Fibroblast of lung (primary cell): ENCODE measurements at places on chromosomes 7 and 10. TPM values are rescaled to one million over a fixed set of nuclear protein-coding genes. Genes with fewer than 3 reads are reported as not detected.

DNA sequence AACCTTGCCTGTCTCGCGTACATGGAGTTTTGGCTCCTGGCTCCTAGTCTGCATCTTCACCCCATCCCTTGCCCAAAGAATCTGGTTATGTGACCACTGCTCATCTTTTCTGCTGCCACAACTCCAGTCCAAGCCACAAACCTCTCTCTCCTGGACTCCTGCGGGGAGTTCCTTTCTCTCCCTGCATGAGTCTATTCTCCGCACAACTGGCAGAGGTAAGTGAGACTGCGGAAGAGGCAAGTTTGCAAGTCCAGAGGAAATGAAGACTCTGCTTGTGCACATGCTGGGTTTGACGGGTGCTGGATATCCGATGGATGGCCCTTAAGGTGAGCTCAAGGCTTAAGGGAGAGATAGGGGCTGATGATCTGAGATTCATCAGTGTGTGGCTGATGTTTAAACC, 61.0 kb downstream of the TRUB1 start:
- DNase-seq, result no peak

DNA sequence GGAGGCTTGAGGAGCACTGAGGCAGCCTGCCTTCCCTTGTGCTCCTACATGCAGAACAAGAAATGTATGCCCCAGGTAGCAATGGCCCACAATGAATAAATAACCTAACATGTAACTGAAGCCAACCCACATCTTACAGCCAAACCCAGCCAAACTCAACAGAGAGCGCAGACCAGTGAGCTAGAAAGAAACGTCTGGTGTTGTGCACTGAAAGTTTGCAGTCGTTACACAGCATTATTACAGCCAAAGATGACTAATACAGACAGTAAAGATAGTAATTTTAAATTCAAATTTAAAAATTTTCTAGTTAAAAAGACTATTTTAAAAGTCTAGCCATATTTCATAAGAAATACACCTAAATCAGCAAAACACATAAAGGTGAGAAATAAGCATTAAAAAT, 11.2 kb downstream of the USP6NL start:
- no peak for DNase-seq

- DNase-seq, result no peak
Measured at GRCh38 chr7:158495786-158496185, 91.8 kb downstream of the PTPRN2 start.

GRCh38 chr7:106345421-106346166, 60.8 kb upstream of the NAMPT start:
- DNase-seq, result peak; percentile 58

- no peak for DNase-seq
Measured at GRCh38 chr7:47685151-47685550, 103.2 kb upstream of the TNS3 start.

- peak; percentile 4 for DNase-seq
Measured at GRCh38 chr10:36634916-36635315, 490.5 kb upstream of the ANKRD30A start.

DNA sequence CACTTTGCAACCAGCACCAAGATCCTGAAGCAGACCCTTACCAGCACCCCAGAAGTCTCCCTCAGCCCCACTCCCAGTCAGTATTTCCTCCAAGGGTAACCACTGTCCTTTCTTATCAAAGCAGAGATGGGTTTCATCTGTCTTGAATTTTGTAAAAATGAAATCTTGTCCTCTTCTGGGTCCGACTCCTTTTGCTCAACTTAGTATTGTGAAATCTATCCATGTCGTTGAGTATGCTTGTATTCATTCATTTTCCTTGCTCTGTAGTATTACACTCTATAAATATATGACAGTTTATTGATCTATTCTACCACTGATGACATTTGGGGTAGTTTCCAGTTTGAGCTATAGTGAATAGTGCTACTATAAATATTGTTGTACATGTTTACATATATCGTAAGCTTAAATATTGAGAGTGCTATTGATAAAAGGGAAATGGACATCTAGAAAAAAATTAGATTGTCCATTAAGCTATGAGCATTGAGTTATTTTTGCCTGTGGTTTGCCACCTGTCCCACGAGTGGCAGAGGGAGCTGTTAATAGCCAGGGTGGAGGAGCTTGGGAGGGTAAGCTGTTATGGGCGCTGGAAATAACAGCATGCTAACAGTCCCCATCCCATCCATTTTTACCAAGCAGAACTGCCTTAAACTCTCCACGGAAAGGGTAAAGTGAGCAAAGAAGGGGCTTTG, 36.5 kb downstream of the AIFM2 start:
- DNase-seq, result no peak

DNA sequence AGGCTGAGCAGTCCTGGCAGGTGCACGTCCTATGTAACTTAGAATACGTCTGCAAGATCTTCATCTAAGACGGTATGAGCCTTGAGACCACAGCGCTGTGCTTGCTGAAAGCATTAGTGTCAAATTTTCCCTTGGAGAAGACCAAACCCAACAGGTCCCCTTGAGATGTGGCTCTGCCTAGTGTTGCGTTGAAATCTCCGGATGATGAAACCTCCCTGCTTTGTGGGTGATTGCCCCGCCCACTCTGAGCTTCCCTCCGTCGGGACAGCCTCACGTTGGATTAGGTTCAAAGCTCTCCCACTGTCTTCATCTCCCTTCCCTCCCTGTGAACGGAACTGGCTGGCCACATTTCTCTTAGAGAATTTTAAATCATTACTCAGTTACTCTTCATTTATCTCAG, 102.0 kb downstream of the ADARB2 start:
- no peak for DNase-seq

- no peak for DNase-seq
Measured at GRCh38 chr7:104124893-104125477, 82.8 kb downstream of the ORC5 start.

DNA sequence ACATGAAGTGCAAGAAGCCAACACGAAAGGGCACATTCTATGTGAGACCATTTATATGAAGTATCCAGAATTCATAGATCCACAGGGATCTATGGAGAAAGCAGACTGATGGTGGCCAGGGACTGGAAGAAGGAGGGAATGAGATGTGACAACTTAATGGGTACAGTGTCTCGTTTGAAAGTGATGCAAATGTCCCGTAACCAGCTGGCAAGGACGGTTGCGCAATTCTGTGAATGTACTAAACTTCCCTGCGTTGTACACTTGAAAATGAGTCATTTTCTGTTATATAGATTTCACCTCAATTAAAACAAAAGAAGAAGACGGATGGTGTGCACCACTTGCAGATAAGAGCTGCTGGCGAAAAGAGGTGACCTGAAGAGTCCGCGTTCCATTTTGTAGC, 861.1 kb downstream of the TYW1 start:
- no peak for DNase-seq

DNA sequence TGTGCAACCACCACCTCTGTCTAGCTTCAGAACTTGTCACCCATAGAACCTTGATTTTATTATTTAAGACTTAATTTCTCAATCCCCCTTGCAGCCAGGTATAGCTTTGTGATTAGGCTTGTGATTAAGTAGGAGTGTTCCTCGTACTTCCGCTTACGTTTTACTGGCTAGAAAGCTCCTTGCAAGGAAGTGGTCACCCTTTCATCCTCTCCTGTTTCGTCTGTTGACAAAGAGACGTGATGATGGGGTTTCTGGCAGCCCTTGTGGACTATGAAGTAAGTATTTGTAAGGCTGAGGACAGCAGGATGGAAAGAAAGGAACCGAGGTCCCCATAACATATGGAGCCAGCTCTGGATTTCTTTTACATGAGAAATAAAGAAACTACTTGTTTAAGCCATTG, 86.5 kb upstream of the KDM7A start:
- no peak for DNase-seq

- no peak for DNase-seq
Measured at GRCh38 chr10:118531105-118531852, 64.2 kb downstream of the PRLHR start.

DNA sequence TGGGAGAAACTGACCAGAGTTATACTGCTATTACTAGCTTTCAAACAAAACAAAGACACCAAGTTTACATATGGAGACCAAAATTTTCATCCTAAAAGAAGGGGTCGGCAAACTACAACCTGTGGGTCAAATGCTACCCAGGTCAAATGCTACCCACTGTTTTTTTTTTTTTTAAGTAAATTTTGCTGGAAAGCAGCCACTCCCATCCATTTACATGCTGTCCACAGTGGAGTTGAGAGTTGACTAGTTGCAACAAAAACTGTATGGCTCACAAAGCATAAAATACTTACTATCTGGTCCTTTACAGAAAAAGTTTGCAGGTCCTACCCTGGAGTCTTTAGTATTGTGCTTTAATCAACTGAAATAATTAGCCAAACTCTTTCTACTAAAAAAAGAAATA, 91.4 kb downstream of the SIRT1 start:
- no peak for DNase-seq

Gene FAM25C
- not detected in 2 replicates for polyA plus RNA-seq

Gene ACBD7
- polyA plus RNA-seq, result 0.42 and 1.3 TPM in 2 replicates

Gene SFR1
- 5.2 and 6.9 TPM in 2 replicates for polyA plus RNA-seq

Gene PRSS2
- polyA plus RNA-seq, result not detected in 2 replicates

Gene UROS
- 54.4 and 63.9 TPM in 2 replicates for polyA plus RNA-seq

Gene PTF1A
- not detected in 2 replicates for polyA plus RNA-seq

Gene AASS
- polyA plus RNA-seq, result 8.6 and 8.8 TPM in 2 replicates

Gene TMEM26
- 0.28 and 1.4 TPM in 2 replicates for polyA plus RNA-seq

Gene CAV1
- polyA plus RNA-seq, result 1,245 and 1,327 TPM in 2 replicates

Gene CYP2E1
- polyA plus RNA-seq, result 0.66 and 0.90 TPM in 2 replicates

Gene FZD8
- polyA plus RNA-seq, result 0.12 and 0.23 TPM in 2 replicates

Gene ADAM12
- polyA plus RNA-seq, result 22.0 and 56.9 TPM in 2 replicates

Gene PLAU
- polyA plus RNA-seq, result 98.9 and 332 TPM in 2 replicates

Gene ARHGEF5
- polyA plus RNA-seq, result 3.1 and 4.7 TPM in 2 replicates

Gene PNLIPRP3
- polyA plus RNA-seq, result not detected in 2 replicates

Gene CALHM2
- 29.8 and 37.2 TPM in 2 replicates for polyA plus RNA-seq

Gene PON3
- polyA plus RNA-seq, result 0.50 TPM in 1 of 2 replicates, not detected in the other
